ENCODE measurements at places on chromosomes 6 and 20.

GRCh38 chr6:120627612-120628011 lies 706.7 kb downstream of the TBC1D32 start:
- H3K4me3 ChIP-seq: no peak overlapping the region
- H3K27me3 ChIP-seq: no peaks in the 10 kb centered on the region
- DNase-seq: no peak

DNA sequence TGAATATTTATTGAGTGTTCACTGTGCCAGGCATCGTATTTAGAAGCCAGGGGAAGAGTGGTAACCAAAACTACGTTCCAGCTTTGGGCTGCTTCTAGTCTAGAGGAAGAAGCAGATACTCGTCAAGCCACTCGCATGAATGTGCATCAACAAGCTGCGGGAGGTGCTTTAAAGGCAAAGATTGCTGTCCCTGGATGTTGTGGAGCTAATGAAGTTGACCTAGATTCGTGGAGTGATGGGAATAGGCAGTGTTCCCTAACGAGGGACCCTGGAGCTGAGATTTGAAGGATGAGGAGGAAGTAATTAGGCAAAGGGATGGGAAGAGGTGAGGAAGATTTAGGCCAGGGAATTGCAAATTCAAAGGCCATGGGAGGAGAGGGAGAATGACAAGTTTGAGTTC lies 118.9 kb downstream of the TMEM170B start:
- H3K4me3 ChIP-seq: no peak overlapping the region
- no peaks in the 10 kb centered on the region for H3K27me3 ChIP-seq
- H3K4me1 ChIP-seq: peaks cover 3% of the 10 kb centered on the region
- H3K27ac ChIP-seq: no peak overlapping the region

DNA sequence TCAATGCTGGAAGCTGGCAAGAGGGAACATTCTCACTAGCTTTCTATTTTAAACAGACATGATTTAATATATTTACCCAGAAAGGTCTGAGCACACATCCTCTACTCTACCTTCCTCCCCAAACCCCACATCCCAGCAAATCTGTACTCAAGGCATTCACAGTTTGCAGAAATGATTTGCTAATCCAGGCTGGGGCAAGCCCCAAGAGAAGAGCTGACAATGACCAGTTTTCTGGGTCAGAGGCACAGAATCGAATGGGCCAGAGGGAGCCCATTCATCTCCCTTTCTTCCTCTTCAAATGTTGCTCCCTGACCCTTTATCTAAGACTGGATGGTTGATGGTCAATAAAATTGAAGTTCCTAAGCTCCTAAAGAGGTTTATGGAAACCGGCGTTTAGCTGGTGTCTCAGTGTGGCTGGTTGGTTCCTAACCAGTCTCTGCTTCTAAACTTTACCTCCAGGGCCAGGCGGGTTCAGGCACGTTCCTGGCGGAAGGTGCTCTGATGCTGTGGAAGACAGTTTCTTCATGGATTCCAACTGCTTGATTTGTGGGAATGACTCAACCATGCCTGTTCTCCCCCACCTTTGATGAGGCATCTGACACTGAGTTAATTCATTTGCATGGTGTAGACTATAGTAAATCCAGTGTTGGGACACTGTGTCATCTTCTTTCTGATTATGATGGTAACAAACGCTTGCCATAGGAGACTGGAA lies 96.4 kb upstream of the IYD start:
- no peak overlapping the region for H3K4me3 ChIP-seq
- H3K4me1 ChIP-seq: no peaks in the 10 kb centered on the region
- no peak overlapping the region for H3K27ac ChIP-seq
- no peaks in the 10 kb centered on the region for H3K36me3 ChIP-seq

DNA sequence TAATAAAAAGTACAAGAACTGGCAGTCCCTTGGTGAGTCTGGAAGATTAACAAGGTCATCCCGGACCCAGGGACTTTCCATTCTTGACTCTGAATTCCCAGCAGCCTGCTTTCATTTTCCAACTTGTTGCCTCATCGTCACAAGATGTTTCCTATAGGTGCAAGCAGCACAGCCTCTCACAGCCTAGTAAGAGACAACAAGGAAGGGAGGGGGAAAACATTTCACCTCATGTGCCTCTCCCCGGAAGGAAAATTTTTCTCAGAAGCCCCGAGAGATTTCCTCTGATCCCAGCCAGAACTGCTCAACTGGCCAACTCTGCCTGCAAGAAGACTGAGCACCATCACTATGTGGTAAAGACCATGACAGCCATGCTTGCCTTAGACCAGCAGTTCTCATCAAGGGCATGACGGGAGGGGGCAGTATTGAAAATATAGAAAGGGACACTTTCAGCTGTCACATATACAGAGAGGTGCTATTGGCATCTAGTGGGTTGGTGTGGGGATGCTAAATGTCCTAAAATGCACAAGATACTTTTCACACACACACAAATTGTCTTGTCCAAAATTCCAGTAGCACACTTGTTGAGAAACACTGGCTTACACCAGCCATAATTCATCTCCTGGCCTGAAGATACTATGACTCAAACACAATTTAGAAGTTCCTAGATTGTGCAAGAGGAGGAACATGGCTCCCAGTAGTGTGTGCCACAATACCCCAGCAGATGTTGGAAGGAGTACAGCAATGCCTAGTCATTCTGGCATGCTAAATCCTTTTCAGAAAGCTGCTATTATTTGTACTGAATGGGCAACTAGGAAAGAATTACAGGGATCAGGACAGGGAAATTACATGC lies 10.8 kb upstream of the WTAP start:
- no peak overlapping the region for H3K4me3 ChIP-seq
- H3K27me3 ChIP-seq: no peaks in the 10 kb centered on the region
- H3K36me3 ChIP-seq: no peaks in the 10 kb centered on the region
- peak overlapping the region; percentile 9 for H3K27ac ChIP-seq

DNA sequence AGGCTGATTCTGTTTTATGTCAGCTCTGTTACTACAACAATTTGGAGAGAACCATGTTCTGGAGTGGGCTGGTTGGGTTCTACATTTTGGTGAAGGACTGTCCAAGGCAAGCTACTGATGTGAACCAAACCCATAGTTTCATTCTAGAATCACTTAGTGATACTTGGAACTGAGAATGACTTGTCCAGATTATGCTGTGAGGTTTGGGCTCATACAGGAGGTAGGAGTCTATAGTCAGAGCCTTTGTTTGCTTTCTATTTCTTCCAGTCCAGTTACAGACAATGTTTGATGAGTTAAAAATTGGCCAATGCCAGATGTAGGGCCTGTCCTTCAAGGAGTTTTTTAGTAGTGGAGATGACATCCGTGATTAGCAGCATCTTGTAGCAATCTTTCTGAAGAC lies 97.9 kb downstream of the LRRC1 start:
- H3K4me3 ChIP-seq: no peak overlapping the region
- no peak for DNase-seq
- H3K4me1 ChIP-seq: peaks cover 3% of the 10 kb centered on the region
- no peak overlapping the region for H3K27ac ChIP-seq
- peaks cover 5% of the 10 kb centered on the region for H3K36me3 ChIP-seq
- no peaks in the 10 kb centered on the region for H3K27me3 ChIP-seq

DNA sequence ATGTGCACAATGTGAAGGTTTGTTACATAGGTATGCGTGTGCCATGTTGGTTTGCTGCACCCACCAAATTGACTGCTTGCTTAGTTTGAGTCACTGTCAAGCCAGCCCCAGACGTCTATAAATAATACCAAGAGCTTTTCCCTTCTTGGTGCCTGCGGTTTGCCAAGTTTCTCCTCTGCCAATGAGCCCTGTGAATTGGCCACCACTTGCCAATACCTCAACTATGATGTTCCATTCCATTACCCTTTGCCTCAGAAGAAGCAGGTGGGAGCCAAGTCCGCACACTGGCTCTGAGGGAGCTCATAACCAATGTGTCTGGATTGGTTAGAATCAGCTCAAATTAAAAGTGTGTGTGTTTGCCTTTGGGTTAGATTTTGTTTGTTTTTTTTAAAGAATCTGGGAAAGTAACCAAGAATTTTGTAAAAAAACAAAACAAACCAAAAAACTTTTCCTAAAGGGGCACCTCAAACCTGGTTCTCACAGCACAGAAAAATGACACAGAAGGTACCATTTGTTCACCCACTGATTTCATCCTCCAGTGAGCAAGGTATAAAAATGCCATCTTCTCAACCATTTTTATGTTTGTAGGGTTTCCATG lies 244.7 kb upstream of the PRND start:
- no peaks in the 10 kb centered on the region for H3K27me3 ChIP-seq
- no peaks in the 10 kb centered on the region for H3K36me3 ChIP-seq
- DNase-seq: no peak
- no peak overlapping the region for H3K27ac ChIP-seq

- no peak overlapping the region for H3K4me3 ChIP-seq
- peaks cover 67% of the 10 kb centered on the region for H3K4me1 ChIP-seq
- no peaks in the 10 kb centered on the region for H3K27me3 ChIP-seq
- H3K36me3 ChIP-seq: peaks cover 79% of the 10 kb centered on the region
Measured at GRCh38 chr20:38153401-38153800, 11.7 kb downstream of the TGM2 start.

All from large intestine (tissue), 12 donors.